Inflammatory macrophage treated with lipopolysaccharide for 4 hours (primary cell): ENCODE measurements at places on chromosomes 4 and X.

GRCh38 chr4:1870578-1871443, at the start of gene NSD2:
TSS of gene NSD2 (plus strand) at chr4:1871393. CDS start at chr4:1900655, 29,262 bp downstream.
- peak; percentile 89 for DNase-seq

- DNase-seq: no peak
Observed at GRCh38 chr4:62328526-62328925, 1128.4 kb downstream of the ADGRL3 start.

- peak; percentile 15 for DNase-seq
Observed at GRCh38 chr4:86595426-86595805, 1.3 kb downstream of the PTPN13 start.

DNA sequence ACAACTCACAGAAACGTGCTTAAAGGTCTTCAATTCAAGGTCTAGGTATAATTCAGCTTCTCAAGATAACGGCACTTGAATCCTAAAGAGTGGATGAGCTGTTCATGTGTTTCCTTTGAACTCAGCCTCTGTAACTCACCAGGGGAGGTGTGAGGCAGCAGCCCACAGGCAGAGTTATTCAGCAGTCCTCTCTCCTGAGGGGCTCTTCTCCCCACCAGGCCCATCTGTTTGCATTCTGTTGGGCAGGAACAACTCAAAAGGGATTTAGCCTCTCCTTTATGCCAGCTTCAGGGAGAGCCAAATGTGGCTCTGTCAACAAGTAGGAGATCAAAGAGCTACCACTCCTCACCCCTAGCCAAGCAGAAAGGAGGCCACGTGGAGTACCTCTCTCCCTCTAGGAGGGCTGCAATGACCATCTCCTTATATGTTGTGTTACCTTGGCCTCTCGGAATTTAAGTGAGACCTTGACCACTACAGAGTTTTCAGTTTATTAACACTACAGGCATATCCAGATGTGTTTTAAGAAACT, 151.2 kb downstream of the SPATA18 start:
- DNase-seq: no peak

GRCh38 chr4:57114973-57115372, 4.8 kb upstream of the IGFBP7 start:
- DNase-seq: no peak

- peak; percentile 45 for DNase-seq
Observed at GRCh38 chrX:118974908-118975671, 672 bp downstream of the LONRF3 start.

DNA sequence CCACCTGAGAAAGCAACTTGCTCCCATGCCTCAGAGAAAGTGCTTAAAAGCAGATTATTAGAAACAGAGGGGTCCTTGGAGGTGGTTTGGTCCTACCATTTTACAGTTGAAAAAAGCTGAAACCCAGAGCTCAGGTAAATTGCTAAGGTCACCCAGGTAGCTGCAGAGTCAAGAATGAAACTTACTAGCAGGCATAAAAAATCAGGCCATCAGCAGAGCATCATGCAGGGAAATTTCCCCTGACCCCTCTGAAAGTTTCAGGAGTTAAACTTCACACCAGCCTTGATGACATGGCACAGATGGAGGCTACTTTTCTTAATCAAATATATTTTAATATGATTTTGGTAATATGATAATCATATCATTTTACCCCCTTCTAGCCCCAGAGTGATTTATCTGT, 70.3 kb downstream of the IRF2 start:
- DNase-seq: no peak

GRCh38 chr4:168796362-168797106, 213.5 kb downstream of the CBR4 start:
- DNase-seq: no peak
